ENCODE measurements at places on chromosomes 6 and 20.

DNA sequence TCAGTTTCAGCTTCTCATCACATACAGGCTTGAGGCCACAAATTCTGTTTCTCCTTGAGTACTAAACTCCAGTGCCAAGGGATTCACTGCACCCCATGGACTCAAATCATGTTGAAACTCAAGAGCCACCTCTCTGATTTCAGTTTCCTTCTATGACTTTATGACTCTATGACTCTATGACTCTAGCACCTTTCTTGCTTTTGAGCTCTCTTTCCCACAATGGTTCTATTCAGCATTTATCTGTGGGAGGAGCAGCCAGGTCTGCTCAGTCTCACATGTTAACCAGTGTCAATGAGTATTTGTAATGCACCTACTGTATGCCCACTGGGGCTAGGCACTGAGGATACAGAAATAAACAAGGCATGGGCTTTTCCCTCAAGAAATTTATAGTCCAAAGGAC, 14.6 kb upstream of the SLC22A2 start:
- H3K27me3 ChIP-seq, result no peaks in the 10 kb centered on the region
- DNase-seq, result no peak
- no peaks in the 10 kb centered on the region for H3K36me3 ChIP-seq
- no peak overlapping the region for H3K27ac ChIP-seq
- no peak overlapping the region for H3K4me3 ChIP-seq

GRCh38 chr6:63307581-63308246, 12.1 kb downstream of the LGSN start:
- H3K27ac ChIP-seq, result no peak overlapping the region
- H3K36me3 ChIP-seq, result no peaks in the 10 kb centered on the region
- H3K27me3 ChIP-seq, result no peaks in the 10 kb centered on the region

DNA sequence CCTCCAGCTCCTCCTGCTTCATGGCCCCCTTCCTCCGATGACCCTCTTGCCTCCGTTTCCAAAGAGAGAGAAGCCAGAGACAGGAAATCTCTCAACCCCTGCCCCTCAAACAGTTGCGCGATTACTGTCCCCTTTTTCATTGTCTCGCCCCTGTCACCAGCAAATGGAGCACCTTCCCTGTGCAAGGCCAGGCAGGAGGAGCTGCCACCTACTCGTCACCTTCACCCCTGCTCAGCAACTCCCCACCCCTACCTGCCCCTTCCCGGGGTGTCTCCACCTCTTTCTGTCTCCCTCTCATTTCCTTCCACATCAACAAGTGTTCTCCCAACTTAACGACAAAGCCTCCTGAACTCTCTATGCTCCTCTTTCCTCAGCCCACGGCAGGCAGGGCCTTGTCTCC, 13.7 kb downstream of the PNLDC1 start:
- no peaks in the 10 kb centered on the region for H3K36me3 ChIP-seq
- no peaks in the 10 kb centered on the region for H3K27me3 ChIP-seq
- no peaks in the 10 kb centered on the region for H3K4me1 ChIP-seq
- no peak overlapping the region for H3K4me3 ChIP-seq
- DNase-seq, result no peak

- H3K4me1 ChIP-seq, result peaks cover 40% of the 10 kb centered on the region
- peaks cover 4% of the 10 kb centered on the region for H3K36me3 ChIP-seq
- DNase-seq, result peak; percentile 65
- H3K27ac ChIP-seq, result no peak overlapping the region
Observed at GRCh38 chr20:32483351-32484224, 101.5 kb downstream of the NOL4L start.

DNA sequence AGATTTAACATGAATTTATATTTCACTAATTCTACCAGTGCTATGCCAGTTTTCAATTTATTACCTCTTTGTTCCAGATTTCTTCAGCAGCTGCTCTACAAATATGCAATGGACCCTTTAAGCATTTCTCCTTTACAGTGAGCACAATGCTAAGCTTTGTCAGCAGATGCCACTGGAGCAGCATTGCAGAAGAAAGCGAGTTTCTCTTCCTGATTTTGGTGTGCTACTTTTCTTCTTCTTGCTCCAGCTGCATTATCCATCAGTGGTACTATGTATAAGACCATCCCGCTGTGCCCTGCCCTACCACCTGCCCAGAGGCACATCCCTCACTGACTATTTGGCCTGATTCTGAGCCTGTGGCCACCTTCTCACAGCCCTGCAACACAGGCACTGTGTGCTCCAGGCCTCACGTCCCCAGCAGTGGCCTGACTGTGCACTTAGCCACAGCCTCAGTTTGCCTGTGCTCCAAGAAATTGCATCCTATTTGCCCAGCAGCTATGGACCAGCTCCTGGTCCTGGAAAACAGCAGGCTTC, 84.1 kb downstream of the TNFAIP3 start:
- H3K36me3 ChIP-seq, result no peaks in the 10 kb centered on the region
- no peak overlapping the region for H3K27ac ChIP-seq
- no peak overlapping the region for H3K4me3 ChIP-seq
- no peak for DNase-seq
- no peaks in the 10 kb centered on the region for H3K27me3 ChIP-seq

DNA sequence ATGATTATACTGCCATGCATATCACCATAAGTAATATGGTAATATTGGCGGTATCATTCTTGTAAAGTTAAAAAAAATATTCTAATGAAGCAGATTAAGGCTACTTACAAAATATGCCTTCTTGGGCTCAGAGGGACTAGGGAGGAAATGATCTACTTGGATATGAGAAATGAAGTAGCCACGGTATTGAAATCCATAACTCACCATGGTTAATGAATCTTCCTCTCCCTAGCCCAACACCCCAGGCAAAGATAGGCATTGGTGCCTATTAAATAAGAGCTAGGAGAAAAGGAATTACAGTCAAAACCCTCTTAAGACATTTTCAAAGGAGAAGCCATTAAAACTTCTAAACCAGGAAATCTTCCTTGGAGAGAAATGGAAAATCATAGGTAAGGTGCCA, 280.5 kb downstream of the TFAP2B start:
- no peaks in the 10 kb centered on the region for H3K36me3 ChIP-seq
- no peak overlapping the region for H3K27ac ChIP-seq
- H3K4me3 ChIP-seq, result no peak overlapping the region
- no peak for DNase-seq

- DNase-seq, result no peak
- H3K4me1 ChIP-seq, result no peaks in the 10 kb centered on the region
- no peak overlapping the region for H3K4me3 ChIP-seq
- H3K27ac ChIP-seq, result no peak overlapping the region
- H3K36me3 ChIP-seq, result no peaks in the 10 kb centered on the region
Observed at GRCh38 chr20:11376998-11377397, 540.7 kb upstream of the BTBD3 start.

- H3K4me1 ChIP-seq, result peaks cover 10% of the 10 kb centered on the region
- peak; percentile 8 for DNase-seq
- peaks cover 24% of the 10 kb centered on the region for H3K27me3 ChIP-seq
- H3K4me3 ChIP-seq, result peak overlapping the region; percentile 17
- H3K36me3 ChIP-seq, result no peaks in the 10 kb centered on the region
Observed at GRCh38 chr6:151325075-151326050, 66.0 kb downstream of the ZBTB2 start.

DNA sequence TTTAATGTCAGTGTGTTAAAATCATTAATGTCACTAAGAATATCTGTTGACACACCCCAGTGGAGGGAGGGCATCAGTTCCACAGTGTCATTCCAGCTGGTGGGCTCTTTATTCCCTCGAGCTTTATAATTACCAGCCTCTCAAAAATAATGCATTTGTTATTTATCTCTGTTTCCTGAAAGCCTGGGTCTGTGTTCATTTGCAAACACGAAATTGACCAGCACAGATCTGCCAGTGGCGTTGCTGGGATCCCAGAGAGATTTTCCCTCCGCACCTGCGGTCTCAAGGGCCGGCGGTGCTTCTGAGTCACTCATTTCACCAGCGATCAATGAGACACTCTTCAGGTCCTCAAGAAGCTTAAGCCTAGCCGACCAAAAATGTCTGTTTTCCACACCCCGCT, 5.7 kb upstream of the PYGB start:
- H3K27ac ChIP-seq, result no peak overlapping the region
- H3K36me3 ChIP-seq, result no peaks in the 10 kb centered on the region
- no peaks in the 10 kb centered on the region for H3K27me3 ChIP-seq
- H3K4me1 ChIP-seq, result peaks cover 8% of the 10 kb centered on the region

DNA sequence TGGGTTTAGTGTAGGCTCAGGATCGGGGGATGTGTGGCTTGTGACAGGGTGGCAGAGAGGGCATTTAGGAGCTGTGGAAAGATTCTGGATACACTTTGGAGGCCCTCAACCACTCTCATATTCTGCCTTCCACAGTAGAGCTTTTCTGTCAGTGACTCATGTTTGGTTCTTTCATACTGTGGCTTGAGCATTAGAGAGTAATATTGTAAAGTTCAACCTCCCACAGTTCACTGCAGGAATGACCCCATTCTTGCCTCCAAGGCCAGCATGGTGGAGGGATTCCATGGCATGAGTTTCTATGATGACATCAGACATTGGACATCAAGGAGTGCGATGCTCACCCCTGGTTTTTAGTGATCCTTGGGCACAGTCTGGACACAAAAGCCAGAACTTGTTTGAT, 50.9 kb downstream of the DTD1 start:
- no peak for DNase-seq
- no peaks in the 10 kb centered on the region for H3K4me1 ChIP-seq
- H3K4me3 ChIP-seq, result no peak overlapping the region
- no peaks in the 10 kb centered on the region for H3K27me3 ChIP-seq
- H3K36me3 ChIP-seq, result peaks cover 5% of the 10 kb centered on the region

- no peaks in the 10 kb centered on the region for H3K36me3 ChIP-seq
- no peak overlapping the region for H3K4me3 ChIP-seq
- peaks cover 5% of the 10 kb centered on the region for H3K27me3 ChIP-seq
- H3K4me1 ChIP-seq, result peaks cover 4% of the 10 kb centered on the region
Observed at GRCh38 chr6:34466242-34467185, 638 bp downstream of the PACSIN1 start.

GRCh38 chr6:14827354-14827753, 418.5 kb upstream of the JARID2 start:
- H3K36me3 ChIP-seq, result no peaks in the 10 kb centered on the region
- no peaks in the 10 kb centered on the region for H3K27me3 ChIP-seq
- H3K27ac ChIP-seq, result no peak overlapping the region
- no peak overlapping the region for H3K4me3 ChIP-seq
- DNase-seq, result no peak

DNA sequence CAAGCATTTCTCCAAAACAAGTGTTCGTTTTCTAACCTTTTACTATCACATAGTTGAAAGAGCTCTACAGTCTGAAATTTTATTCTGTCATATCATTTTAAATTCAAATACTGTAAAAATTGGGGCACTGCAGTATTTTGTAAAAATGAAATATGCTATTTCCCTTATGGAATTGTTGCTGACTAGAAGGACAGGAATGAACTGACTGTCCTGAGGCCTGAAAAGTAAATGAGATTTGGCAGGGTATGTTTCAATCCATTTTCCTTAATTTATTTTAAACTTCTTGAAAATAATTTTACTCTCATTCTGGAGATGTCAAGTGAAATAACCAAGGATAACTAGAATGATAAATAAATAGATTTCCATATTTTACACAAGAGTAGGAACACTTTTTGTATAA, 11.9 kb upstream of the PNRC1 start:
- H3K4me1 ChIP-seq, result no peaks in the 10 kb centered on the region
- no peak overlapping the region for H3K27ac ChIP-seq
- H3K36me3 ChIP-seq, result no peaks in the 10 kb centered on the region
- no peak for DNase-seq
- no peak overlapping the region for H3K4me3 ChIP-seq

DNA sequence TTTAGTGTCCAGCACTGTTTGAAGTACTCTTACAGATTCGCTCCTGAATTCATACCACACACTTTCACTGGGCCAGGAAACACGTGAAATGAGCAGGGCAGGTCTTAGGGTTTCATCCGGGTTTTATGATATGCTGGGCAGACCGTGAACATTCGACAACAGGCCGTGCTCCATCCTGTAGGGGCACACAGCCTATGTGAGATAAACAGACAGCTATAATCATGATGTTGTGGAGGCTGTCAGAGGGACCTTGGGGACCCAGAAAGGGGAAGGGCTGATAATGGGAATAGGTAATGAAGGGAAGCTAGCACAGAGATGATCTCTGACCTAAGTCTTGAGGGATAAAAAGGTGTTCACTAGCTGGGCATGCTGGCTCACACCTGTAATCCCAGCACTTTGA, 110.4 kb downstream of the RIN2 start:
- no peaks in the 10 kb centered on the region for H3K27me3 ChIP-seq
- DNase-seq, result no peak
- H3K4me3 ChIP-seq, result no peak overlapping the region
- no peak overlapping the region for H3K27ac ChIP-seq
- no peaks in the 10 kb centered on the region for H3K4me1 ChIP-seq

- no peaks in the 10 kb centered on the region for H3K36me3 ChIP-seq
- no peaks in the 10 kb centered on the region for H3K27me3 ChIP-seq
- peaks cover 6% of the 10 kb centered on the region for H3K4me1 ChIP-seq
- no peak overlapping the region for H3K4me3 ChIP-seq
Observed at GRCh38 chr6:5308066-5308465, 46.8 kb downstream of the FARS2 start.

- no peaks in the 10 kb centered on the region for H3K36me3 ChIP-seq
- no peak overlapping the region for H3K27ac ChIP-seq
- no peak overlapping the region for H3K4me3 ChIP-seq
Observed at GRCh38 chr20:40497899-40498691, 190.9 kb downstream of the MAFB start.

Data from CD8-positive, alpha-beta memory T cell (primary cell).